H9 (cell line): ENCODE measurements at places on chromosomes 4 and X. TPM values are rescaled to one million over a fixed set of nuclear protein-coding genes. Genes with fewer than 3 reads are reported as not detected.

MAGED4B gene
- 111 and 118 TPM in 2 replicates for total RNA-seq

SSX4 gene
- 0.29 TPM in 1 of 2 replicates, not detected in the other for total RNA-seq

DNA sequence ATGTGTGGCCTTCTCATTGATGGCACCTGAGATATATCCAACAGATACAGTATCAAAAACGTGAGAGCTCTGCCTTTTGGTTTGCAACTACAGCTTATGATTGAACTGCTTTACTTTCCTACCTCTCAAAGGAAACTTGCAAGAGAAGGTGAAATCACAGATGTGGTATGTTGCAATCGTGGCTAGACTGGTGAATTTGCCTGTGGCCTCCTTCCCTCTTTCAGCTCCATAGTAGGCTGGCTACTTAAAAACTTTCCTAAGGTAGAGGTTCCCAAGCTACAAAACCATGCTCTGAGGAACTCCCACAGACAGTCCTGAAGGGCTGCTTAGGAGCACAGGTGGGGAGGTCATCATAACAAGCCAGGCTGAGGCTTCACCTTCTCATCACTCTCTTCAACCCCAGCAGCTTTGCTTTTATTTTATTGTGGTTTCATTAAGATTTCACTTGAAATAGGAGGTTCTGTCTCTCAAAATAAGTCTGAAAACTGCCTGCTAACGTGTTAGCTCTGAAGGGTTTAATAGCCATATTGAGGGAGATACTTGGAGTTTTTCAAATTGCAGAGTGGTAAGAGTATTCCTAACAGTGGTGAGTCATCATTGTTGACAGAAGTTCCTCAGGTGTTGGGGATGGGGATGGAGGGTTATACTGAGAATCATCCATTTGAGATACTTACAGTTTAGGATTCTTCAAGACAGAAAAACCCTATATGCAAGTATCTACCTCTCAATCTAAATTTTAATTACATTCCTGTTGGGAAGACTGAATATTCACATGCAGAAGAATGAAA, 93.5 kb upstream of the UCP1 start:
- DNase-seq = no peak

DNA sequence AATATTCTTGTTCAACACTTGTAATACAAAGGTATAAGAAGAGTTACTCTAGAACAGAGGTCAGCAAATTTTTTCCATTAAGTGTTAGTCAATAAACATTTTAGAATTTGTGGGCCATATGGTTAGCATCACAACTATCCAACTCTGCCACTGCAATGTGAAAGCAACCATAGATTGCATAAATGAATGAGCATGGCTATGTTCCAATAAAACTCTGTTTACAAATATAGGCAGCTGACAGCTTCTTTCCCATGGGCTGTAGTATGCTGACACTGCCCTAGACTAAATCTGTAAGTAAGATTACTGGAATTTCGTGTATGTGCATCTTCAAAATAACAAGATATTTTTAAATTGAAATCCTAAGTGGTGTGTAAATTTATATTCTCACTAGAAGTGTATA, 73.7 kb downstream of the GABRA2 start:
- DNase-seq = no peak

DNA sequence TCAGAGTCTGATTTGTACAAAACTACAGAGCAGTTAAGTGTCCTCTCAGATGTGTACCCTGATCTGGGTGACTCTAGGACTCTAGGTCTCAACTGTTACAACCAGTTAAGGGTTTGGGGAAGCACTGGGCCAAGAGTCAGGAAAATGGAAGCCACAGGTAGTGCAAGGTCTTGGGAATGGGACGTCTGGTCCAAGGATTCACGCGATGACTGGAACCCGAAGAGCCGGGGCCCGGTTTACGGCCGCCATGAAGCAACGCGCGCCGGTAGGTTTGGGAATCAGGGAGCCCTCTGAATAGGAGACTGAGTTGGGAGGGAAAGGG, 321 bp upstream of the HPRT1 start:
- no peak for DNase-seq

DNA sequence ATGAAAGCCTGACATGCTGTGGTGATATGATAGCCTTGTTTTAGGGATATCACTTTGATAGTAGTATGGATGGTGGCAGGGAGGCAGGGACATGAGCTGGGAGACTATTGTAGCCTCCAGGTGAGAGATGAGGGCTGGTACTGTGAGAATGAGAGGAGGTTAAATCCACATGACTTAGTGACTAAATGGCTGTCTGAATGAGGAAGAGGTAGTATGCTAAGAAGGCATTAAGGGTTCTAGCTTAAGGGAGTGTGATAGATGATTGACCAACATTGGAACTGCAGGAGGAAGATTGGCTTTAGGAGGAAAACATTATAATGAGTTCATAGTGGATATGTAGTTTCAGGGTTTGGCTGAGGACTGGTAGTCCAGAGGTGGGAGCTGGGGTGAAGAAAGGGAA, 195.0 kb upstream of the ANK2 start:
- DNase-seq = no peak

- DNase-seq = no peak
Observed at GRCh38 chr4:139603576-139604410, 47.8 kb upstream of the SETD7 start.

ARMCX1 gene
- 20.2 and 22.4 TPM in 2 replicates for total RNA-seq

- DNase-seq = no peak
Observed at GRCh38 chrX:70479247-70479921, 34.7 kb downstream of the DLG3 start.

DNA sequence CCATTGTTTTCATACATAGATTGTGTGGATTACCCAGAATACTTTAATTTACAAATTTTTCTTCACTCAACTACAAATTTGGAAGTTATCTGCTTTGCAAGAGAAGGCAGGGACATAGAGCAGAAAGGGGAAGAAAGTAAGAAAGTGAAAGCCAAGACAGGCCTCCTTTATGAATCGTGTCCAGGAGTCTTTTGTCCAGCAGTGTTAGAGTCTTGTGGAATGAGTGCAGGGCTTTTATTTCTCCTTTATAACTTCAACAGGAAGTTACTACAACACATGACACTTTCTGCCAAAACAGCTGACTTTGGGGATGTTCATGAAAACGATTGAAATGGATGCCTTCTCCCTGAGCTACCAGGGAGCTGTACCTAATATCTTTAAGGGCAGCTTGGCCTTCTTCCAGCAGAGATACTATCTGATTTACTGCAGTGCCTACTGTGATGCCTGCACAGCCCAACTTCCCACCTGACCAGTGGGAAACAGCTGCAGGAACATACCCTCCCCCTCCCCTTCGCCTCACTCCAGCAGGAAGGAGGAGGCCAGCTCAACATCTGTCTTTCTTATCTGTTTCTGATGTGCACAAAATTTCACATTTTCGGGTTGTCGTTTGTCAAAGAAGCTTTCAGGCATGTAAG, 557.7 kb upstream of the SLIT2 start:
- peak; percentile 26 for DNase-seq

ACE2 gene
- not detected in 2 replicates for total RNA-seq

DNA sequence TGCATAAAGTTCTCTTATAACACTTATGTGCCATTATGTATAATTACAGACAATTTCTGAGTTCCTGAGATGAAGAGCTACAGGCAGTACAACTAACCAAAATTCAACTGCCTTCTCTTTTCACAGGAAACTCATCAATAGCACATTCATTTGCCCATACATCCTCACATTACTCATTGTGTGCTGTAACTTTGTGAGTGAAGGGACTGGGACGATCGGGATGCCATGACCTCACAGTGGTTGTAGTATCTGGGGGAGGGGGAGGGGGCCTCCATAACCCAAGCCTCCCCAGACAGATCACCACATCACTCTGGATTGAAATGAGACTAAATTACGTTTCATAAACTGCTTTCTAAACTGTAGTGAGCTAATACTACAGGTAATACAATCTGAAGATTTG, 60.7 kb downstream of the ABCG2 start:
- no peak for DNase-seq

DNA sequence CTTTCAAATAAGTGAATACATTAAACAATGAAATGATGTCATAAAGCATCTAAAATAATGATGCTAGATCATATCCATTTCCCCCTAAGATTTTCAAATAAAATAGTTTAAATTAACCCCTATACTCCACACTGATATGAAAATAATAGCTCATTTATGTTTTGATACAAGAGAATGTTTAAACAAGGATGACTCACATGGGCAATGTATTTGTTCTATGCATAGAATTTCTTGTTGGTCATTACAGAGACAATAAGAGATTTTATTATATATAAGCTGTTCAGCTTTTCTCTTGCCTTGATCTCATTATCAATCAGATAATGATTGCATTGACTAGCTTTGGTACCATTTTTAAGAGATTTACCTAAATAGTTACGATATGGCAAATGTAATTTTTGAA, 411.7 kb downstream of the ARHGAP24 start:
- no peak for DNase-seq

ABHD18 gene
- total RNA-seq = 16.3 and 16.5 TPM in 2 replicates

DNA sequence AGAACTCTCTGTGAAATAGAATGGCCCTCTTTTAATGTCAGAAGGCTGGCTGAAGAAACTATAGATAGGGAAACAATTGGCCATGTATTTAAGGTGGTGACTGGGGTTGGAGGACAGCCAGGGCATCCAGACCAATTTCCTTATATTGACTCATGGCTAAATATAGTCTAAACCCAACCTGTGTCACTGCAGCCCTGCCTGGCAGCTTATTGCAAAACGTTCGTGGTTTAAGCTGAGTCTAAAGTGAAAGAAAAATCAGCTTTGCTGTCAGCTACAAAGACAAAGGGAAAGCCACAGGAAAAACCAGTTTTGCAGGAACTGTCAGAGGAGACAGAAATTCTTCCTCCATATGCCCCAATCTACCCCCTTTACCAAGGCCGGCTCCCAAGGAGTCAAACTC, 902.8 kb upstream of the NDST4 start:
- DNase-seq = no peak

GRCh38 chr4:148064451-148064850, 332.6 kb downstream of the ARHGAP10 start:
- DNase-seq = no peak

- DNase-seq = no peak
Observed at GRCh38 chr4:169663831-169664230, 43.5 kb downstream of the CLCN3 start.

GRCh38 chr4:16686195-16686594, 212.2 kb downstream of the LDB2 start:
- no peak for DNase-seq

DNA sequence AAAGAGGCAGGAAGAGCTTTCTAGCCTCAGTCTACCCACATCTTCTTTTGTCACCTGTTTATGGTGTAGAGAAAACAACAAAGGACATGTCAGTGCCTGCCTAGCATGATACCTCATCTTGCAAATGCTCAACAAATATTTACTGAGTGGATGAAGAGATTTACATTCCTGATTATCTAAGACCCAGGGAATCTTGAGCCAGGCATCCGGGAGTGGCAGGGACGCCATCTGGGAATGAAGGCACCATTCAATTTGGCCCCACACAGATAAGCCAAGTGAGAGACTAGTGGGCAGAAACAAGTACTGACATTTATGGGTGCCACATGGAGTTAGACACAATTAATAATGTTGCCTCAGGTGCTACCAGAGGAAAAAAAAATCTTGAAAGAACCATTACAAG, 36.8 kb upstream of the CASK start:
- DNase-seq = no peak

DNA sequence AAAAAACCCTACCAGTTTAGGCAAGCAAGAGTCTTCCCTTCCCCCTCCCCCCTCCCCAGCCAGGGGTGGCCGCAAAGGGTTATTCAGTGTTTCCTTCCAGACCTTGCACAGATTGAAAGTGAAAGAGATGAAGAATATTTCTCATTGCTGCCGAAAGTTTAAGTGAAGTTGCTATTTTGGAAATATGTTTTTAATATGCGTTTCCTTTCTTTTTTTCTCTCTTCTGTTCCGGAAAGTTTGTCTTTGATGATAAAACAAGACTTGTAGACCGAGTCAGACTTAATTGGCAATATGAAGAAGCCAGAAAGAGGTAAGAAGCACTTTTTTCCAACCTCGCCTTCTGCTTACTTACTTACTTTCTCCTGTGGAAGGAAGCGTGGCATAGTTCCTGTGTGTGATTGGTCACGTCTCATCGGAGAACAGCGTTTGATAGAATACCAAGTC, 58.5 kb upstream of the CLCN4 start:
- DNase-seq = no peak

- DNase-seq = no peak
Observed at GRCh38 chr4:164802301-164802901, 48.5 kb downstream of the SMIM31 start.
